ENCODE measurements at places on chromosomes 5 and 9.

- no peak for DNase-seq
Observed at GRCh38 chr9:12272471-12273120, 420.6 kb upstream of the TYRP1 start.

GRCh38 chr9:95087659-95088242 lies 229.8 kb downstream of the FANCC start:
- no peak for DNase-seq

- no peak for DNase-seq
Observed at GRCh38 chr5:56853698-56854097, 38.3 kb downstream of the MAP3K1 start.

DNA sequence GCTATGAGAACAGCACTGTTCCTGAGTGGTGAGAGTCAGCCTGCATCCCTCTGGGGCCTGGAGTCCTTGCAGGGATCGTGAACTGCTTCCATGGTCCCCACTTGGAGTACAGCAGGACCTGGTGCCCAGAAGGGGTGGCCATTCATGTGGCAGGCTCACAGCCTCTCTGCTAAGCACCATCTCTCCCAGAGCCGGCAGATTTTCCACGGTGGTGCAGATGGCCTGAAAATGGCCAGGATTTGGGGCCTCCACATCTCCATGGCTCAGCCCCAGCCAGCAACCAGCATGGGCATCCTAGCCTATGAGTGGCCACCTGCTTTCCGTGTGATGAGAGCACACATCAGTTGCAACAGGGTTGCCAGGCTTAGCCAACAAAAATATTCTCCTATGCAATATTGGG lies 33.9 kb upstream of the SEMA4D start:
- DNase-seq, result no peak

DNA sequence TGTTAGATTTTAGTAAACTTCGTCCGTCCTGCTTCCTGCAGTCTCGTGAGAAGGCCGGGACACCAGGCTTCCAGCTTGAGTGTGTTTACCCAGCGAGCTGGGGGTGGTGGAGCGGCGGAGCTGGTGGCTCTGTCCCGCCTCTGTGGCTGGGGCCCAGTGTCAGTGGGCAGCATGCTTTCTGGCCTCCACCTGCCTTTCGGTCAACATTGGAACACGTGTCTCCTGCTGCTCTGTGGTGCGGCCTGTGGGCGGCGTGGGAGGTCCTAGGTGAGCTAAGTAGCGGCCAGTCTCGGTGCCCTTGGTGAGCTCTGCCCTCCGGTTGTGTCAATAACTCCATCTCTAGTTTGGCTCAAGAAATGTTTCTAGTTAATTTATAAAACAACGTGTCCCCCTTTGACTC lies 125.9 kb downstream of the GADD45G start:
- no peak for DNase-seq

DNA sequence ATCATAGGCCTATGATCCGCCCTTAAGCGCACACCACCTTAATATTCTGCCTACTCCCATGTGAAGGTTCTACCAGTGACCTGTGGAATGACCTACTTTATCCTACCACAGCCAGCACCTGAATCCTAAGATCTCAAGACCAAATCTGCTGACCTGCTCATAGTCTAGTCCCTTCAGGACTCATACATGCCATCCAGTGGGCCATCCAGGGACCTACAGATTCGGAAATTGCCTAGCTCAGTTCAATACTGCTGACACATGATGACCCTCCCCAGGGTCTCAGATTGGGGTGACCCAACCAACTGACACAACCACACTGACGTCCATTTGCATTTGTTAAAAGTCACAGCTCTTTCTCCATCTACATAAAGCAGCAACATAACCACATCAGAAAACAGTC lies 443.8 kb upstream of the ST8SIA4 start:
- no peak for DNase-seq

GRCh38 chr5:36613771-36614656 lies 7.6 kb downstream of the SLC1A3 start:
- no peak for DNase-seq

DNA sequence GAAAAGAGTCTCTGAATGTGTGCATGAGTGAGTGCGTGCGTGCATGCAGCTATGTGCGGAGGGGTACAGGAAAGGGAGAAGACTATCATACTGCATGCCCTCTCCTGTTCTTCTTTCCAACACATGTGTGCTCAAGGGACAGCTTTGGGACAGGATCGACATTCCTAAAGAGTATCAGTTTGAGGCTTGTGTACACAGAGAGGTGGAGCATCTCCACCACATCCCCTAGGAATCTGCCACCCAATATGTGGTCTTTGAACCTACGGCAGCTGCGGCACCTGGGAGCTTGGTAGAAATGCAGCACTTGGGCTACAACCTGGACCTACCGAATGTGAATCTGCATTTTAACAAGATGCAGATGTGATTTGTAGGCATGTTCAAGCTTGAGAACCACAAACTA lies 132.3 kb upstream of the GLRA1 start:
- no peak for DNase-seq

GRCh38 chr9:131275332-131276093 lies 797 bp downstream of the FAM78A start:
- no peak for DNase-seq
